Right ventricle myocardium inferior (tissue), 1 donor: ENCODE measurements at places on chromosomes 1 and 21. TPM values are rescaled to one million over a fixed set of nuclear protein-coding genes. Genes with fewer than 3 reads are reported as not detected.

DNA sequence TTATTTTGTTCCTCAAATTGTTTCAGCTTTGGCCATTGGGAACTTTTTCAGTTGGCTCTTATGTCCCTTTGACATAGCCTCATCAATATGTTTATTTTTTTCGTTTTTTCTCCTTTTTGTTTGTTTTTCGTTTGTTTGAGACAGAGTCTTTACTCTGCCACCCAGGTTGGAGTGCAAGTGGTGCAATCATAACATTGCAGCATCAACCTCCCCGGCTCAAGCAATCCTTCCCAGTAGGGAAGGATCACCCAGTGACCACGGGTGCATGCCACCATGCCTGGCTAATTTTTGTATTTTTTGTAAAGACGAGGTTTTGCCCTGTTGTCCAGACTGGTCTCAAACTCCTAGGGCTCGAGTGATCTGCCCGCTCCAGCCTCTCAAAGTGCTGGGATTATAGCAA lies 8.1 kb downstream of the POLR3GL start:
- DNase-seq, result no peak

DNA sequence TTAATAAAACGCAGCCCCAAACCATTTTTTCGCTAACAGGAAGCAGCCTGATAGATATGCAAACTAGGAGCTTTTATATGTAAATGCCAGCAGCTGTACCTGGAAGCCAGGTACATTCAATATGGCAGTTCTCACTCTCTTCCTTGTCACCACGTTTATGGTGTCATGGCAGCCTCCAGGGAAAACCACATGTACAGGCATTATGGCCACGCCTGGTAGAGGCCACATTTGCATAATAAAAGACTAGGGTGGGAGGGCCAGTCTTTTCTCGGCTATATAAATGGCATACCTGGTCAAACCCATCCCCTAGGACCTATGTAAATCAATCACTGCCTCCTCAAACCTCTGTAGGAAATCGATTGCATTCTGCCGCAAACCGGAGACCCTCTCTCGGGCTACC lies 247.5 kb downstream of the NEGR1 start:
- no peak for DNase-seq

GRCh38 chr21:46153247-46154154 lies 1.9 kb downstream of the FTCD start:
- no peak for DNase-seq

- DNase-seq, result no peak
These were observed 700.1 kb downstream of the KCNT2 start for GRCh38 chr1:195908121-195908520.

GRCh38 chr1:226041419-226041818 lies 21.1 kb upstream of the H3-3A start:
- no peak for DNase-seq

RPF1 gene
- 34.2 TPM for total RNA-seq

- DNase-seq, result no peak
These were observed 35.9 kb upstream of the NFIA start for GRCh38 chr1:61046434-61046833.

DNA sequence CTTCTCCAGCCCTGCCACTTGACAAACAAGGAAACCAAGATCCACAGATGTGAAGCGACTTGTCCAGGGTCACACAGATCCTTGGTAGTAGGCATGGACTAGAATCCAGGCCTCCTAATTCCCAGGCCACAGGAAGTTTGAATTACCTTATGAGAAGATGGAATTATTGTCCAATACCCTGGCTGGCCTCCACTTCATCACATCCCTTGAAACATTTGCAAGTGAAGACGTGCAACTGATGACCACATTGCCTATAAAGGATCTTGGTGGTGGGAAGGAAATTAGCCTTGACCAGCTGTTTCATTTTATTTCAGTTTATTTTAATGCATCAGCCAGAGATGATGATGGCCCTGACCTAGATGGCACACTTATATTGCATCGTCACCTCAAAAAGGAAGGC lies 165.8 kb upstream of the CAMK1G start:
- no peak for DNase-seq

HDGF gene
- 183 TPM for total RNA-seq

DNA sequence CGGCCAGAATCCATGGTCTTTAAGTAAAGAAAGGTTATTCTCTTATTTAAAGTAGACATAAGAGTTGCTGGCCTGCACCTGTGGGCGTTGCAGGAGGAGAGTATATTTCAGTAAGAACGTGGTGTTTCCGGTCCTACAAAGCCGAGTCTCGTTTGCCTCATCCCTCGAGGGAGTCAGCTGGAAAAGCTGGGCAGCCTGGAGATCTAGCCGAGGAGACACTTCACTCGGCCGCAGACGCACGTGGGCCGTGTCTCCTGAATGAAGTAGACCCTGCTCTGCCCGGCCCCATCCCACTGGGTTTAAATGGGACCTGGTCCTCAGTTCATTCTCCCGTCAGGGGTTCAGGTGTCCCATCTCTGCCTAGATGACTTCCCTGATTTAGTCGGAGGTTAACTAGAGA lies 14.9 kb downstream of the SLC45A1 start:
- DNase-seq, result peak; percentile 46
